Suppressor macrophage treated with lipopolysaccharide for 1 hour (primary cell): ENCODE measurements at places on chromosomes 12 and 14.
A peak's percentile ranks its signal among the peaks of the same experiment; 100 is the strongest.

DNA sequence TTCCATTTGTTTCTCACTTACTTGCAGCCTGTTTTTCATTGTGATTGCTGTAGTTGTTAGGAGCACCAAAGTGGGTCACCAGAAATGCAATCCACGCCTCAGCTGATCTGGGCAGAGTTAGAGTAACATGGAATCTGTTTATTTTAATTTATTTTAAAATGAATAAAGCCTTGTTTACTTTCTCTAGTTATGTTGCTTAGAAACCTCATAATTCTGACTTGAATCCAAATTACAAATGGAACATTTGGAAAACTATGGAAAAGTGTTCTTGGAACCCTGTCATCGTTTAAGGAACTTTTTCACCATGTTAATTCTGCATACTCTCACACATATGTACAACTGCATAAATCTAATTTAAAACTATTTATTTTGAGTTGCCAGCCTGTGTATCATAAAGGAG lies 92.2 kb upstream of the DAAM1 start:
- DNase-seq, result peak; percentile 1

DNA sequence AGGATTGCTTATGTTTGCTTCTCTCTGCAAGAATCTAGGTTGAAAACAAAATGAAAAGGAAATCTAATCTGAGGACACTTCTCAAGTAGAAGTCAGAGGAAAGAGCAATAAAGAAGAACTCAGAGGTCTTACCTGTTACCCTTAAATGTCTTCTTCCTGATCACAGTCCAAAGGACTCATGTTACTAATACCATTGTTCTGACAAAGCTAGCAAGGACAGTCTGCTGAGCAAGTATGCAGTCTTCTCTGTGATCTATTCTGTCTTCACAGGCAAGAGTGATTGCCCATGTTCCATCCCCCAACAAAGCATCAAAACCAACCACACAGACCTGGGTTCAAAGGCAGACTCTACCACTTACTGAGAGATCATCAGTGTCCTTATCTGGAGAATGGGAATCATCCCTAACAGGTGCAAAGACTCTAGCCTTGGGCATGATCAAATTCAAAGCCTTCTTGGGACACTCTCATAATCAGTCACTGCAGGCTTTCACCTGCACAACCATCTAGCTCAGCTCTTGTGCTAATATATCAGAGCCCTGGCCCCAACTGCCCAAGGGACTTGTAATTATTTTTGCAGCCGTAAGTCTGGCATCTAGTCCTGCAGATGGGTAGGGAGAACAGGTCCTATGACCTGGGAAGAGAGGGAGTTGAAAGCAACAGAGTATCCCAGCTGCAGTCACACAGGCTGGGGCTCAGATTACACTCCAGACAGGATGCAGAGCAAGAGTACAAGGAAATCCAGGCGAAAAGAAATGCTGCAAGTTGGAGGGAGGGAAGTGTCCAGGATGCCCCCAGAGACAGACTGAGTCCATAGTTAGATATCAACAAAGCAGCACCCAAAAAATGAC lies 97.9 kb upstream of the NUDT4 start:
- DNase-seq, result no peak

DNA sequence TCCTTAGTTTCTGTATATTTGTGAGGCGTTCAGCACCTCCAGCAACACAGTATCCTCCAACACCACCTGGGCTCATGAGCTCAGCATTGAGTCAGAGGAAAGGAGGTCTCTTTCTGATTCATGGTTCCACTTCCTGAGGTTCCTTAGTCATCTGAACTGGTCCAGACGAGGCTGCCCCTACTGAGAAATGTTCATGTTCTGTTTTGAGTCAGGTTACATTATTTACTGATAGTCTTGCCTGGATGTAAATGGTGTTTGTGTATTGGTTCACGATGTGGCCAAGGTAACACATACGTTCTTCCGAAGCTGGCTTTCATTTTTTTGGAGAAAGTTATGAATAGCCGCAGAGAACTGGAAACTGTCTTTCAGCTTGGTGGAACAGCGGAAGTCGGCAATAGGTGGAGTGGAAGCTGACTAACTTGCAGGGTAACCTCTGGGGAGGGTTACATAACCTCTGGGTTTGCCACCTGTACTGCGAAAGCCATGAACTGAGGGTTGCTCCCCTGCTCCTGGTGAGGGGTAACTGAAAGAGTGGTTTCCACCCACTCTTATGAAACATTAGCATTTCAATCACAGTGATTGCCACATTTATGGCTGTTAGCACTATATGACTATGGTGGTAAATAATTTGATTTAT lies 42.2 kb upstream of the MANSC4 start:
- DNase-seq, result no peak

DNA sequence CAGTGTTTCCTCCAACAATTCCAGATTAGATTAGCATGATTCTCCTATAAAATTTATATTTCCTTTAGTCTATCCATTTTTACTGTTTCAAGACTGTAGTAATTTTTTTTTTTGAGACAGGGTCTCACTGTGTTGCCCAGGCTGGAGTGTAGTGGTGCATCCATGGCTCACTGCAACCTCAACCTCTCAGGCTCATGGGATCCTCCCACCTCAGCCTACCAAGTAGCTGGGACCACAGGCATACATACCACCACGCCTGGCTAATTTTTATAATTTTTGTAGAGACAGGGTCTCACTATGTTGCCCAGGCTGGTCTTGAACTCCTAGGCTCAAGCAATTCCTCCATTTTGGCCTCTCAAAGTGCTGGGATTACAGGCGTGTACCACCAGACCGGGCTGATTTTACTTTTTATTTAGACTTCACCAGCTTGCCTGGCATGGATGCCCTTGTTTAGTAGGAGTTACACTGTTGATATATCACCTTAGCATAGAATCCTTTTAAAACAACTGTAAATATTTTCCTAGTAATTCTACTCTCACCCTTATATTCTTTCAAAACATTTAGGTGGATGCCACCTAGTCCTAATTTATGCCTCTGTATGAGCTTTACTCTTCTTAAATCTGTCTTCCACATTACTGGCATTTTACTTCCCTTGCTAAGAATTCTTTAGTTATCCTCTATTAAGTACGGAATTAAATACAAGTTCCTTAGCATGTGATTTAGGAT lies 55.8 kb upstream of the LIMA1 start:
- no peak for DNase-seq

- peak; percentile 49 for DNase-seq
Measured at GRCh38 chr14:105193916-105194782, 13.0 kb upstream of the NUDT14 start.

DNA sequence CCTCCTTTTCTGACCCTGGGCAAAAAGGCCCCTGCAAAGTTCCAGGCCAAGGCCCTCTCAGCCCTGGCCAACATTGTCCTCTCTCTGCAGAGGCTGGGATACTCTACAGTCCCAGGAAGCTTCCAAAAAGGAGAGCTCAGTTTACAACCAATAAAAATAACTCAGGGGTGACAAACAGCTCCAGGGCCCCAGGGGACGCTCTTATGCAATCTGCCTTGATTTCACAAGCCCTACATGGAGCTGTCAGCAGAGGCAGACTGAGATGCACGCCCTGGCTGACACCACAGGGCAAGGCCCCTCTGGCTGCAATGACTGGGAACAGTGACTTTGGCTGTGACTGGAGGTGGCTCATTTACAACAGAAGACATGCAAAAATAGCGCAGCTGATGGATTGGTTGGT lies 129.0 kb upstream of the MED13L start:
- peak; percentile 93 for DNase-seq

- DNase-seq, result no peak
Measured at GRCh38 chr12:53465679-53466078, 13.8 kb downstream of the PCBP2 start.

DNA sequence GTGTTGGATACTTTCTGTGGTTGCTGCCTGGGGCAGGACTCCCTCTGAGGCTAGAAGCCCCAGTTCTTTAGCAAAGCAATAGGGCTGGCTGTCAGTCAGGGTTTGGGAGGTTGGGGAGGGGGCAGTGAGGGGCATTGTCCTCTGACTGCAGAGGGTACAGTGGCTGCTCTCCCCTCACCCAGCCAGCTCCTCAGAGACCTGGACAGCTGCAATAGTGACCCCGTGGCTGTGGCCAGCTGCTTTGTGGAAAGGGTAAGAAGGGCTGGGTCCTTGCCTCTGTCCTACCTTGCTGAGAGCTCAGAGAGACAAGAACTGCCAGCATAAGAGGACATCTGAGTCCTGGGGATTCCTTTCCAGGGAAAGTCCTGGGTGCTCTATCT lies 25.8 kb downstream of the PLEKHG3 start:
- DNase-seq, result no peak

GRCh38 chr12:132937476-132937875 lies 18.6 kb downstream of the ZNF605 start:
- DNase-seq, result no peak

GRCh38 chr14:82009076-82009475 lies 475.4 kb upstream of the SEL1L start:
- DNase-seq, result no peak

DNA sequence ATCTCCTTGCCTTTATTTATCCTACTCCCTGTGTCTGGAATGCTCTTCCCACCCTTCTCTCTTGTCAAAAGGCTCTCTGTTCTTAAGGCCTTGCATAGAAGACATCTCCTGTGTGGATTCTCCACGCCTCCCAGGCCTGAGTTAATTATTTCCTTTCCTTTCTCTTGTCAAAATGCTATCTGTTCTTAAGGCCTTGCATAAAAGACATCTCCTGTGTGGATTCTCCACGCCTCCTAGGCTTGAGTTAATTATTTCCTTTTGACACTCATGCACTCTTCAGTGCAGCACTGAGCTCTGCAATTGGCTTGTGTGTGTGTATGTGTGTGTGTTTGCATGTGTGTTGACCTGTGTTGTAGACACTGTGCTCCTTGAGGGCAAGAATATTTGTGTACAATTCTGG lies 52.1 kb upstream of the DCD start:
- no peak for DNase-seq

GRCh38 chr12:106138633-106139421 lies at the start of gene NUAK1:
NUAK1 (minus strand) TSS chr12:106138954; CDS start chr12:106138653, 301 bp downstream.
- DNase-seq, result no peak

DNA sequence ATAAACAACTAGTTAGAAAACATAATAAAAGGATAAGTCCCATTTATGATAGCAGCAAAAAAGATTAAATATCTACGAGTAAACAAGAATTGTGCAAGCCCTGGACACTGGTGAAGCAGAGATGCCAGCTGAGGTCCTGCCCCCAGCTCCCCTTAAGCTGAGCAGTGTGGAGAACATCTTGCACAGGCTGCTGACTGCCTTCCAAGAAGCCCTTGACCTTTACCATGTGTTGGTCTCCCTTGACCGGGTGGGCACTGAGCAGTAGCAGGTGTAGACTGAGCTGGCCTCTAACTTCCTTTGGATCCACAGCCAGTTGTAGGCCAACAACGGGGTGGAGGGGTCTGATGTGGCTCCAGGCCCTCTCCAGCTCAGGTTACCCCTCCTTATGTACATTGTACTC lies 47.7 kb upstream of the PAPLN start:
- no peak for DNase-seq

GRCh38 chr12:132393991-132394949 lies 64.9 kb upstream of the GALNT9 start:
- DNase-seq, result peak; percentile 76

DNA sequence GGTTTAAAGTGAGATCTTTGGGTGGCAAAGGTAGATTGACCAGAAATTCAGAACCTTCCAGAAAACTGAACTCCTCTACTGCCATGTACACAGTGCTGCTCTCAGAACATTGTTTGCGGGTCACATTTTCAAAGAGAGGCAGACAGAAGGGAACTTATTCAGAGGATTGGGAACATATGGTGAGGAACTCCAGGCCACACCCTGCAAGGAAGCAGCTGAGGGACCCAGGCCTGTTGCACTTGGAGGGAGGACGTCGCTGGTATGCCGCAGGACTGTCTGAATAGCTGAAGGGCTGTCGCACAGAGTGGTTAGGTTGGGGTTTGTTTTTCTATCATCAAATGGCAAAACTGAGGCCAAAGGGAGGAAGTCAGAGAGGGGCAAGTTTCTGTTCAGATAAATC lies 441.1 kb downstream of the DPF3 start:
- no peak for DNase-seq

DNA sequence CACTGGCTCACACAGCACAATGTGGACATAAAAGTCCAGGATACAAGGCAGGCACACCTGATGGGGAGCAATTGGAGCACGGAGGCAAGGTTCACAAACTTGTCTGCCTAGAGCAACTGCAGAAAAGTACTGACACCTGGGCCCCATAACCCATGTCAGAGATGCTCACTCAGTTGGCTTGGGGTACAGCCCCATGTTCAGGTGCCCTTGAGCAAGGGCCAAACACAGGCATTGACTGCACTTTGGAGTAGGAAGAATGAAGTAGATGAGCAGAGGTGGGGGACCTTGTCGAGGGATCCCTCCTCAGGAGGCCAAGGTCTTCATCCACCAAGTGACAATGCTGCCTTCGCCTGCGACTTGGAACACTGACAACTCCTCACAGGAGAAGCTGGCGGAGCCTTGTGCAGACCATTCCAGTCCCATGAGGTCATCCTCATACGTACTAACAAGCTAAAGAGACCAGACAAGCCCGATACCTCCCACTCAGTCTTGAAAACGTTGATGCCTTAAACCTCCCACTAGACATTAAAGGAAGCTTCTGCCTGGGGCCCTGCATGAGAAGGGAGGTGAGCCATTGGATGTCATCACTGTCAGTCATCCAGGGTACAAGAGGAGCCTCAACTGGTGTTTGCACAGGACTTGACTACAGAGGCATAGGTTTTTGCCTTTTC lies 42.5 kb upstream of the C14orf180 start:
- DNase-seq, result no peak

DNA sequence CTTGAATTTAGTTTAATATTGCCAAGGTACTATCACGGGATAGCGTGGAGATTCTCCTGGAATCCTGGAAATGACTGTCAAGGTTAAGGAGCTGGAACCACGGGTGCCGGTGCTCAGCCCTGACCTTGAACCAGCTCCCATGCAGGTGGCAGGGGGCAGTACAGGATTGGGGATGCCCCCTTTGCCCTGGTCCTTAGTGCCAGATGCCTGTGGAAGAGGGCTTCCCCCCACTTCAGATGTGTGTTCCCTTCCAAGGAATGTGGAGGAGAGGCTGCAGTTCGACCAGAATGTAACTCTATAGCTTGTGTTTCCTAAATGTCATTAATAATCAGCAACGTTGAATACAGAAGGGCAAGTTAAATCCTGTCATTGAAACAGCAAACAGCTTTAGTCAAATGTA lies 258.9 kb downstream of the VRK1 start:
- no peak for DNase-seq

DNA sequence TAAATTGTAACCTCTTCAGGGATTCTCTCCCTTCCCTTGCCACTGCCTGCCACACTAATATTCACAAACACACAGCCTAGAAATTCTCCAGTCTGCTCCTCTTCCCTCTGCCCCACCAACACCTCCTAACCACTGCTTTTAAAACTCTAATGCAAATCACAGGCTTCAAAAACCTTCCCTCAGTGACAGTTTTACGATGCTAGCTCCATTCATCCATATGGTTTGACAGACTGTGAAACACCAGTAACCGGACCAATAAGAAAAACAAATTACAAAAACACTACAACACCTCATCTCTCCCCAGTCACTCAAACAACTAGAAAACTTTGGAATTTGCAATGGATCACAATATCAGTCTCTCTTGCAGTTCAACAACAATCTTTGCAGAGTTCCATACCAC lies 5.7 kb downstream of the DPF3 start:
- no peak for DNase-seq

DNA sequence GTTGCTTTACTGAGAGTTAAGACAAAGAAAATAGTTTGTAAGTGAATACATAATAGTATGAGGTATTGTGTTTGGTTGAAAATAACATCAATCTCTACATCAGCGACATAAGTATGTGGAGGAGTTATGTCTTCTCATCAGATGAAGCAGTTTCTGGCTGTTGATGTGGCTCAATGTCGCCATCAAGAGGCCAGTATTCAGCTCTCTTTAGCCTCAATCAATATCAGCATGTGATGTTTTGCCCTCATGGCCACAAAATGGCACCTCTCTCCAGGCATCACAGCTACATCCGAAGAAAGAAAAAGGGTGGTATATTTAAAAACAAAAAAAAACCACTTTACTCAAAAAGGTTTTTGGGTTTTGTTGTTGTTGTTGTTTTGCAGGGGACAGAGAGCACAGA lies 302.3 kb upstream of the TMEM132C start:
- DNase-seq, result no peak
